K562 (cell line): ENCODE measurements at places on chromosomes 7 and 10. TPM values are rescaled to one million over a fixed set of nuclear protein-coding genes. Genes with fewer than 3 reads are reported as not detected.

GRCh38 chr10:124162774-124163354 is 69.5 kb upstream of the CHST15 start:
- H3K4me1 ChIP-seq, result no peaks in the 10 kb centered on the region
- no peak for DNase-seq
- H3K36me3 ChIP-seq, result no peaks in the 10 kb centered on the region
- no peak overlapping the region for H3K27ac ChIP-seq

The AKR1B15 gene
- not detected in 2 replicates for total RNA-seq

- no peak overlapping the region for H3K4me3 ChIP-seq
- H3K36me3 ChIP-seq, result no peaks in the 10 kb centered on the region
- H3K4me1 ChIP-seq, result no peaks in the 10 kb centered on the region
Observed at GRCh38 chr10:8577686-8578085, 523.2 kb downstream of the GATA3 start.

The C7orf57 gene
- not detected in 2 replicates for total RNA-seq

DNA sequence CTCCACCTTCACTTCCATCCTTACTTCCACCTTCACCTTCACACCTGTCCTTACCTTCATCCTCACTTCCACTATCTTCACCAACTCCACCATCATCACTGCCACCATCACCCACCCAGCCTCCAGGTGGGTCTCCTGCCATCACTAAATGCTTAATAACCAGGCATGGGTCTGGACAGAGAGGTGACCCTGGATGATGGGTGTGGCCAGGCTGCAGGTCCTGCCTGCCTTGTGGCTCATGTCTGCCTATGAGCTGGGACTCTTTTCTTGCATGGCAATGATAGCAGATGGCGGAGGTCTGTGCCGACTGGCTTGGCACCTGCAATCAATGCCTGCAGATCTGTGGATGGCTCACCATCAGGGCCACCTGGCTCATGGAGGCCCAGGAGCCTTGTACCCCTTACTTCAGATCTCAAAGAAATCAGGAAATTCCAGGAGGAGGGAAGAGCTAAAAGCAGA is 60.1 kb upstream of the ELN start:
- DNase-seq, result no peak
- H3K4me3 ChIP-seq, result no peak overlapping the region
- peaks cover 25% of the 10 kb centered on the region for H3K27me3 ChIP-seq

The DCLRE1A gene
- 13.0 and 13.8 TPM in 2 replicates for total RNA-seq

The PNLIP gene
- 0.69 and 1.1 TPM in 2 replicates for total RNA-seq

GRCh38 chr7:29254591-29254990 is 60.0 kb downstream of the CHN2 start:
- no peaks in the 10 kb centered on the region for H3K4me1 ChIP-seq
- no peaks in the 10 kb centered on the region; the same call in 2 of the 3 replicates for H3K27me3 ChIP-seq
- no peak overlapping the region for H3K27ac ChIP-seq
- no peaks in the 10 kb centered on the region for H3K36me3 ChIP-seq
- no peak overlapping the region for H3K4me3 ChIP-seq

The FRAT1 gene
- 4.6 and 4.7 TPM in 2 replicates for total RNA-seq

The CYP3A7 gene
- total RNA-seq, result not detected in 2 replicates

DNA sequence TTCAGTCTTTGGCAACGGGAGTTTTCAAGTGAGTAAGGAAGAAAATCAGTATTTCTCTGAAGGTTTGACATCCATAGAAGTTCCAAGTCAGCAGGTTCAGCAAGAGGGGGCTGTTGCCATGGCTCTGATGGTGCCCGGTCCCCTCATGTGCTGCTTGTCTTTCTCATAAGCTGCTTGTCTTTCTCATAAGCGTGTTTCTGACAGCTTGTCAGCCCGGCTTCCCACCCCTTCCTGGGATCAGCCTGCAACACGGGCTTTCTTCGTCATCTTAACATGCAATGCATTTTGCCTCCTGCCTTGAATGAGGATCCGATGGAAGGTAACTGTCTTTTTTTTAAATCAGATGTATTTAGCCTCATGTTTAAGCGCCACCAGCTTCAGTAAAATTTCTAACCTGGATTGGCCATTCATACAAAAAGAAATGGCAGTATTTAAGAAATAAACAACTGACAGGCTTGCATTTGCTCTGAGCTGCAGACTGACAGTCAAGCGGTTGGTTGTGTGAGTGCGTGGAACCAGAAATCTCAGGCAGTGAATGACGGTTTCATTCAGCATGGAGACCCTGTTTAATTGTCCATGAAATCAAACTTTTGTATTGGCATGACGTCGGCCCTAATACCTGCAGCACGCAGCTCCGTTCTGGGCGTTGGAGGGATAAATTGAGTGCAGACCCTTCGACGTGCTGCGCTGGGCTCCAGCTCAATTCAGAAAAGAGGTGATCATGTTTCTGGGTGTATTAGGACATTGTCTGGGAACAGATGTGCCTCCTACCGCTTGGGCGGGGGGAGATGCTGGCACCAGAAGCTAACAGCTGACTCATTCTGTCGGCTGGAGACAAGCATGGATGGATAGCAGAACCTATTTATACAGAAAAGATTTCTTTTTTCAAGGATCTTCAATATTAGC is 454.7 kb upstream of the FOXK1 start:
- H3K4me3 ChIP-seq, result no peak overlapping the region
- H3K4me1 ChIP-seq, result no peaks in the 10 kb centered on the region
- peaks cover 29% of the 10 kb centered on the region for H3K27me3 ChIP-seq

DNA sequence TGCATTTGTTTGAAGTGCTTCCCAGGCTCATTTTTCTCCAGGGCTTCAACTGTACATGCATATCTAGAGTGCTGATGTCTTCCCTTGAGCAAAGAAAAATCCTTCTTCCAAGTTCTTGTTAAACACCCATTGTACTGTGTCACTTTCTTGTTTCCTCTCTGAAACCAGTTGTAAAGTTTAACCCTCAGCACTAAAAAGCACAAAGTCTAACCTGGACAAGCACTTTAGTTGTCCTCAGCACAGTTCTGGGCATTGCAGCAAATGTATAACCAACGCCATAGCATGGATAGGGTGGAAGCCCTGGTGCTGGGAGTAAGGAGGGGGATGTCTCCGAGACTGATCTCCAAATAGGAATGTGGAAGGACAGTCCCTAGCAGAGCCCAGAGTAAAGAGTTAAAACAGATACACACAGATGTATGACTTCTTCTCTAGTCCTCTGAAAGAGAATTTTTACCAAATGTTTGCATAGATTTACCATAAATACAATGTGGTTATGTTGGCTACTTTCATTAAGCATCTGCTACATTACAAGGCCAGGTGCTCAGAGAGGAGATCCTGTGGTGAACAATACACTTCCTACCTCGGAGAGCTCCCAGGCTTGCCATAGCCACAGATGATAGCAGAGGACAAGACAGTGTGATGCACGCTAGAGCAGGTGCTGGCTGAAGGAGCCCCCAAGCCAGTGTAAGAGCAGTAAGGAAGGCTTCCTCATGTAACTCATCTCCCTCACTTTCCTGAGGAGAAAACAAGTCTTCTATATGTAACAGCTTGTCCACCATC is 57.0 kb downstream of the DNAJC12 start:
- H3K36me3 ChIP-seq, result no peaks in the 10 kb centered on the region
- H3K4me1 ChIP-seq, result no peaks in the 10 kb centered on the region
- no peak overlapping the region for H3K4me3 ChIP-seq
- H3K27ac ChIP-seq, result no peak overlapping the region
- H3K27me3 ChIP-seq, result no peaks in the 10 kb centered on the region

- no peaks in the 10 kb centered on the region for H3K36me3 ChIP-seq
- no peak for DNase-seq
- no peak overlapping the region for H3K27ac ChIP-seq
Observed at GRCh38 chr10:46321770-46322169, 35.0 kb downstream of the ANTXRL start.

The C7orf33 gene
- not detected in 2 replicates for total RNA-seq

- no peak overlapping the region for H3K27ac ChIP-seq
- no peaks in the 10 kb centered on the region for H3K36me3 ChIP-seq
- H3K4me3 ChIP-seq, result no peak overlapping the region
- no peaks in the 10 kb centered on the region for H3K4me1 ChIP-seq
- no peak for DNase-seq
Observed at GRCh38 chr10:48748573-48748972, 63.9 kb downstream of the WDFY4 start.

- no peaks in the 10 kb centered on the region for H3K4me1 ChIP-seq
- peaks cover 92% of the 10 kb centered on the region for H3K36me3 ChIP-seq
- no peaks in the 10 kb centered on the region for H3K27me3 ChIP-seq
- no peak overlapping the region for H3K27ac ChIP-seq
- H3K4me3 ChIP-seq, result no peak overlapping the region
Observed at GRCh38 chr7:157224627-157225026, 85.9 kb downstream of the UBE3C start.

DNA sequence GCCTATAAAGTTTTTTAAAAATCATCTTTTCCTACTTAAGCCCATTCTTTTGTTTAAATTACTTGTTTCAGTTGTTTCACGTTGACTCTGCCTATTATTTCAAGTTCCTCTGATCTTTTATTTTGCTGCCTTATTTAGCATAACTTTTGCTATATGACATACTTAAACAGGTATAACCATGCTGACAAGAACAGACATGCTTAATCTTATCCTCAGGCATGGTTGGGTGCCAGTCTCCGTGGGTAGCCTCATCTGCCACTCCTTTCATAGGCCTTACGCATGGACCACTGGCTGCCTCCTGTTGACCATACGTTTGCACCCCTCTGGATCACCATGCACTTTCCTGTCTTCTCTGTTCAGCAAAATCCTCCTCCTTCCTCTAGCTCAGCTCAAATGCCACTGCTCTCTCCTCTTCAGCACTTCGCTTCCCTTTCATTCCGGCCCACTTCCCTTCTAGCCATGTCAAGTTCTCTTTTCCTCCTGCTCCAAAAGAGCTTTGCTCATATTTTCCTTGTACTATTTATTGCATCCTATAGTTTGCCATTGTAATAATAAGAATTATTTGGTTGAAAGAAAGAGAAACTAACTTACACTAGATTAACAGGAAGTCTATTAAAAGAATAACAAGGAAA is 10.0 kb upstream of the TSPAN33 start:
- no peaks in the 10 kb centered on the region for H3K4me1 ChIP-seq
- H3K27me3 ChIP-seq, result peaks cover 15% of the 10 kb centered on the region
- no peak for DNase-seq
- no peaks in the 10 kb centered on the region for H3K36me3 ChIP-seq
- H3K4me3 ChIP-seq, result no peak overlapping the region
- no peak overlapping the region for H3K27ac ChIP-seq

The OR2A12 gene
- not detected in 2 replicates for total RNA-seq

The ACTL6B gene
- total RNA-seq, result not detected in 2 replicates

GRCh38 chr7:96526496-96526895 is 183.2 kb downstream of the SEM1 start:
- H3K27ac ChIP-seq, result no peak overlapping the region
- H3K4me3 ChIP-seq, result no peak overlapping the region
- DNase-seq, result no peak
- H3K4me1 ChIP-seq, result no peaks in the 10 kb centered on the region
- H3K36me3 ChIP-seq, result no peaks in the 10 kb centered on the region
- peaks cover 10% of the 10 kb centered on the region for H3K27me3 ChIP-seq

GRCh38 chr7:142440219-142440905 is 182.5 kb upstream of the PRSS58 start:
- H3K36me3 ChIP-seq, result no peaks in the 10 kb centered on the region

- H3K4me1 ChIP-seq, result peaks cover 65% of the 10 kb centered on the region
- H3K27me3 ChIP-seq, result no peaks in the 10 kb centered on the region
- H3K27ac ChIP-seq, result peak overlapping the region; percentile 90
- peaks cover 59% of the 10 kb centered on the region for H3K36me3 ChIP-seq
Observed at GRCh38 chr10:80498833-80499741, 38.6 kb upstream of the SH2D4B start.

- H3K27me3 ChIP-seq, result no peaks in the 10 kb centered on the region
- H3K4me3 ChIP-seq, result no peak overlapping the region
Observed at GRCh38 chr7:144074374-144074773, 4.8 kb downstream of the OR2A25 start.

GRCh38 chr10:127090138-127090537 is 106.3 kb downstream of the INSYN2A start:
- H3K27ac ChIP-seq, result no peak overlapping the region
- H3K4me1 ChIP-seq, result no peaks in the 10 kb centered on the region
- no peak for DNase-seq
- no peaks in the 10 kb centered on the region for H3K27me3 ChIP-seq
- H3K4me3 ChIP-seq, result no peak overlapping the region
- H3K36me3 ChIP-seq, result no peaks in the 10 kb centered on the region

- H3K27ac ChIP-seq, result no peak overlapping the region
- no peak overlapping the region for H3K4me3 ChIP-seq
- H3K4me1 ChIP-seq, result peaks cover 78% of the 10 kb centered on the region
- H3K36me3 ChIP-seq, result peaks cover 9% of the 10 kb centered on the region; the same call in 1 of the 3 replicates
Observed at GRCh38 chr7:1954366-1955004, 278.3 kb downstream of the MAD1L1 start.

- no peak overlapping the region for H3K27ac ChIP-seq
- peaks cover 9% of the 10 kb centered on the region; the same call in 1 of the 2 replicates for H3K27me3 ChIP-seq
Observed at GRCh38 chr7:37320848-37321468, 127.7 kb downstream of the ELMO1 start.

The LOXL4 gene
- total RNA-seq, result 0.04 and 0.13 TPM in 2 replicates

DNA sequence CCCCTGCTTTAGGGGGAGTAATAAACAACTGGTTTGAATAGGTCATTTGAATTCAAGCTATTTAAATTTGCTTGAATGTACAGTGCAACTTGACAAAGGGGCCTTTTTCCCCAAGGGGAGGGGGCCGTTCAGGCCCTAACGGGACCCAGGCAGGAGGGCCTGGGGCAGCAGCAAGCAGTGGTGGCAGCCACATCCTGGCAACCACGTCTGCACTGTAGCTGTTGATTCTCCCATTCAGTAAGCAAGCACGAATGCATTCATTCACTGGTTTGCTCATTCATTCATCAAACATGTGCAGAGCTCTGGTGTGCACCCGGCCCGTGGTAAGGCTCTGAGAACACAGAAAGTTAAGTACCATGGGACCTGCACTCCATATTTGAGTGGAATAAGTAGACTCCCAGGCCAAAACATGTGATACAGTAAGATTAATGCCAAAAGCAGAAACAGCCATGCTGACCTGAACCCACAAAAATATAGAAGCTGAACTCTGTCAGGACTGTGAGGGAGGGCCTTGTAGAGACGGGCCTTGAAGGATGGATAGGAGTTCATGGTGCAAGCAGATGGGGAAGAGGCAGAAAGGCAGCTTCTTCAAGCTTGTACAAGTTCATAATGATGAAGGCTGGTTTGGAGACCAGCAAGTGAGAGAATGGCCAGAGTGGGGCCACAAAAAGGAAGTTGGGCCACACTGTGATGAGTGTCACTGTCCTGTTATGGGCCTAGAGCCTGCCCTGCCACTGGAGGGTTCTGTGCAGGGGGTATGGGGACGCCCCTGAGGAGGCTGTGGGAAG is 29.3 kb upstream of the C10orf53 start:
- no peaks in the 10 kb centered on the region for H3K36me3 ChIP-seq
- no peak overlapping the region for H3K4me3 ChIP-seq
- no peak for DNase-seq
- H3K27me3 ChIP-seq, result peaks cover 33% of the 10 kb centered on the region; the same call in 2 of the 3 replicates
- no peaks in the 10 kb centered on the region for H3K4me1 ChIP-seq

DNA sequence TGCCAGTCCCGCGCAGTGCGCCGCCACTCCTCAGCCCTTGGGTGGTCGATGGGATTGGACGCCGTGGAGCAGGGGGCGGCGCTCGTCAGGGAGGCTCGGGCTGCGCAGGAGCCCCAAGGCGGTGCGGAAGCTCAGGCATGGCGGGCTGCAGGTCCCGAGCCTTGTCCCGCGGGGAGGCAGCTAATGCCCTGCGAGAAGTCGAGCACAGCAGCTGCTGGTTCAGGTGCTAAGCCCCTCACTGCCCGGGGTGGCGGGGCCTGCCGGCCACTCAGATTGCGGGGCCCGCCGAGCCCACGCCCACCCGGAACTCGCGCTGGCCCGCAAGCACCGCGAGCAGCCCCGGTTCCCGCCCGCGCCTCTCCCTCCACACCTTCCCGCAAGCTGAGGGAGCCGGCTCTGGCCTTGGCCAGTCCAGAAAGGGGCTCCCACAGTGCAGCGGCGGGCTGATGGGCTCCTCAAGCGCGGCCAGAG is 14.4 kb upstream of the WASL start:
- H3K36me3 ChIP-seq, result no peaks in the 10 kb centered on the region
- no peaks in the 10 kb centered on the region for H3K27me3 ChIP-seq
- no peaks in the 10 kb centered on the region for H3K4me1 ChIP-seq
- no peak overlapping the region for H3K27ac ChIP-seq
- H3K4me3 ChIP-seq, result no peak overlapping the region
- no peak for DNase-seq

The BRI3 gene
- 55.1 and 57.4 TPM in 2 replicates for total RNA-seq
